ENCODE measurements at places on chromosomes 3 and 15.

DNA sequence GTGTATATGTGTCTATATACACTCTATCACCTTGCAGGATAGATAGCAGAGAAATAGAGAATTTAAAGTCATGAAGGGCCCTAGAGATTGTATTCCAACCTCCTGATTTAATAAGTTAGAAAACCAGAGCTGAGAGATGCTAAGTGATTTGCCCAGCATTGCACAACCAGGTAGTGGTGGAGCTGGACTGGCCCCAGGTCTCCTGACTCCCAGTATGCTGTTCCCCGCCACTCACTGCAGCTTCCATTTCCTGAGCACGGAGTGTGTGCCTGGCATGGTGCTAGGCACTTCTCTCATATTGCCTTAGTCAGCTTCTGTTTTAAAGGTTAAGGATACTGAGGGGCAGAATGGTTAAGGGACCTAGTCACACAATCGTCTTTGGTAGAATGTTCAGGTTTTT is 129.4 kb upstream of the KLHL25 start:
- no peak for DNase-seq

DNA sequence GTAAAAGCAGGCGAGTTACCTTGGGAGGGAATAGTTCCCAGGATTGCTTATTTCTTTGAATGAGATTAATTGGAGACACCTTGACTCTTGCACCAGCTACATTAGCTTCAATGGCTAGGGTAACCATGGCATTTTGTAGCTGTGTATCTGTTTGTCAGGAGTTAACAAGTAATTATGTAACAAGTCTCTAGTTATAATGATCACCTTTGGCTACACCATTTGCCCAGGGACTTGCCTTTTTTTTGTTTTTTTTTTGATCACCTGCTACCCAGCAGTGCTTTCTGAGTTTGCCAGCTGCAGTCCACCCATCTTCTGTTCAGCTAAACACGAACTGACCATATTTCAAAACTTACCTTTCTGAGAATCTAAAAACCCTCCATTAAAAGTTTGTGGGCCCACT is 2.2 kb downstream of the MED12L start:
- DNase-seq, result no peak

GRCh38 chr3:49513494-49514124 is 40.7 kb upstream of the BSN start:
- no peak for DNase-seq

DNA sequence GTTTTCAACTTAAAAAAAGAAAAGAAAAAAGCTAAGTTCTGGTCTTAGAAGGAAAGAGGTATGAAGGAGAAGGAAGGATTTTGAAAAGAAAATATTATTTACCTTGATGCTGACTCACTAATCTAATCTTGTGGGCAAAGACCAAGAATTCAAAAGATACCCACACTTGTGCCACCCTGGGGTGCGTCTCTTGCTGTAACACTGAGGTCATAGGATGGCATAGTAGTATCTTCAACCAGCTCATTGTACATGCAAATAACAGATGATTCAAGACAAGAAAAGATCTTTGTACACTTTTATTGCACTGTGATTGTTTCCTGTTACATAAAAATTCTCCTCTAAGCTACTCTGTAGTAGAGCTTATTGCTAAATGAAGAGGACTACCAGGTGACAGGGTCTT is 17.3 kb downstream of the PLS1 start:
- DNase-seq, result no peak

DNA sequence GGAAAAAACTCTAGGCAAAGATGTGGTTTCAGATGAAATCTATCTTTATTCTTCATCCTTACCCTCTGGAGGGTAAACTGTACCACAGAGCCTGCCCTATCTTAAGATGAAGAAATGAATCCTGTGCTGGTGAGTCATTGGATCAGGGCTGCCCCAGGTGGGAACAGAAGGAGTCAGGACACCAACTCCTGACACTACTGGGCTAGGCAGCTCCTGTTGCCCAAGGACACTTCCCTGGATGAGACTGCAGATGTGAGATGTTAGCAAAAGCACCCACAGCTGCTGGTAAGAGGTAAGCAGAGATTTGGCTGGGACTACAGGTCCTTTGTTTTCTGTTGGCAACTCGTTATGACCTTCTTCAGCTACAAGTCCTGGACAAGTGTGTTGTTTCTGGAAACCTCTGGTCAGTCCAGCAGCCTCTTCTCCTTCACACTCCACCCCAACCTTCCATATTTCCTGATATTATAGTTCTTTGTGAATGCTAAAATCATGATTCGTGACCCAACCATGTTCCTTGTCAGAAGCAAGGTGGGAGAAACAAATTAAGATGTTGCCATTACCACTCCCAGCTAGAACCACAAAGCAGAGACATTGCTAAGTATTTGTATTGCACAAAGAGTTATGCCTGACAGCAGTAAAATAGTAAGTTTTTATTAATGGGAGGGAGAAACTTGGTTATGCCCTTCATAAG is 104.2 kb upstream of the TGFBR2 start:
- DNase-seq, result no peak

DNA sequence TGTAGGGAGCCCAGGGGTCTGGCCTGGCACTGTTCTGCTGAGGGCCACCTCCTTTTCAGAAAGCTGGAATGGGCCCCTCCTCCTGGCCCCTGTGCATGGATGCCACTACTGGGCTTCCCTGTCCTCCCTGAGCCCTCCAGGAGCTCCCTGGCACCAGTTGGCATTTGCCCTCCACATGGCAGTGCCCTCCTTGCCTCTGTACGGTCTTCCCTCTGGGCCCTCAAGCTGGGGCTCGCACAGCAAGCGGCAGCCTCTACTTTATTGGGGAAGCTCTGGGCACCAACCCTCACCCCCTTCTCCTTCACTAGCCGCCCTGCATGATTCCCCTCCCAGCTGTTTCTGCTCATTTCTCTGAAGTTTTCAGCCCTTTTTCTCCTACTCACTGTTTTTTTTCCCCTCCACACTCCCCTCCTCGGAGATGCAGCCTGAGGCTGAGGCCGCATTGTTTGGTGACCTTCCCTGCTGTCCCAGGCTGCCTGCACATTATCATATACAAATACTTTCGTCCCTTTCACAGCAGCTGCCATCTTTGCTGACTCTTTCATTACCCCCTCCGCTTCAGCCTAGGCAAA is 127.3 kb downstream of the EEFSEC start:
- DNase-seq, result no peak
